ENCODE measurements at places on chromosomes 3 and 15.

GRCh38 chr15:62565634-62566026, 400.5 kb upstream of the C2CD4B start:
- no peak for DNase-seq

DNA sequence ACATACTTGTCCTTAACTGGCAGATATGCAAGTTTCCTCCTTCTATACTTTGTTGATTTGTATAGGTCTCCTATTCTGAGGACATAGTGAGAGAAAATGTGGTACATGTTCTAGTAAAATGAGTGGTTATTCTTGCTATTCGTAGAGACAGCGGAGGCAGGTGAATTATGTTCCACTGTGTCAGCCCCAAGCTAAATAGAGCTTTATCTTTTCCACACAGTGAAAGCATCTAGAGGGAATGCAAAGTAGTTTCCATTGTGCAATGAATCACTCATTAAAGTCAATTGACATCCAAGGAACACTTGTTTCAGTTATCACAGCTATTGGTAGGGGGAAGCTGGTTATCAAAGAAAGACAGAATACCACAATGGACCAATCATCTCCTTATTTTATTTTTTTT, 262.4 kb downstream of the NLGN1 start:
- no peak for DNase-seq

GRCh38 chr3:10505050-10505790, at the start of gene ATP2B2:
Gene ATP2B2 (minus strand): TSS chr3:10505586. CDS start chr3:10449543, 56,043 bp downstream.
- no peak for DNase-seq

DNA sequence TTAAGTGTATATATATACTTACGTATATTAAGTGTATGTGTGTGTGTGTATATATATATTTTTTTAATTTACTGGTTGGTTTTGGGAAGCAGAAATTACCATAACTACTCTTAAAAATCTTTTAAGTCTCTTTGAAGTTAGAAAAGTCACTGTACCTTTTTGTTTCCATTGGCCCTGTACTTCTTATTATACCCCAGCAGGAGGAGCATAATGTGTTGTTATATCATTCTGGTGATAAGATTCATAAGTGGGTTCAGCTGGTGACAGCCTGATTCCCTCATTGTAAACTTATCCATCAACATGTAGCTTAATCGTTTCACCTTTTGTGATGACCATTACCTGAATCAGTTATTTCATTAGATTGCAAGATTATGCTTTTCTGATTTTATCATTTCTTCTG, 30.8 kb downstream of the MLH1 start:
- no peak for DNase-seq

- no peak for DNase-seq
Observed at GRCh38 chr15:75811626-75812025, 31.6 kb upstream of the UBE2Q2 start.

GRCh38 chr3:64150623-64151207, 74.6 kb downstream of the PRICKLE2 start:
- DNase-seq, result no peak

DNA sequence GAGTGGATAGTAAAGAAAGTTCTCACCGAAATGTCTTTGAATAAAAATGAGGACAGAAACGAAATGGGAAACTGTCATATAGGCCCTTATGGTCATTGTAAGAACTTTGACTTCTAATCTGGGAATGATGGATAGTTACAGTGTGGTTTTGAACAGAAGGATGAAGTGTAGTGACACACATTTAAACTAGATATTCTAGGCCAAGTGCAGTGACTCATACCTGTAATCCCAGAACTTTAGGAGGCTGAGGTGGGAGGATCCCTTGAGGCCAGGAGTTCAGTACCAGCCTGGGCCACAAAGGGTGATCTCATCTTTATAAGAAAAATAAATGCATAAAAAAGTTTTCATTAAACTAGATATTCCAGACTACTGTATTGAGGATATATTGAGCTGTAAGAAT, 452.8 kb downstream of the ROBO1 start:
- DNase-seq, result no peak

- no peak for DNase-seq
Observed at GRCh38 chr3:162094301-162094700, 597.7 kb downstream of the OTOL1 start.
